Stimulated activated CD8-positive, alpha-beta memory T cell treated with anti-CD3 and anti-CD28 coated beads, Interleukin-15, amount 100 ng/mL, for 24 hours (primary cell): ENCODE measurements at places on chromosomes 7 and 10.

- DNase-seq: no peak
Measured at GRCh38 chr10:102815790-102816549, 21.2 kb downstream of the CYP17A1 start.

DNA sequence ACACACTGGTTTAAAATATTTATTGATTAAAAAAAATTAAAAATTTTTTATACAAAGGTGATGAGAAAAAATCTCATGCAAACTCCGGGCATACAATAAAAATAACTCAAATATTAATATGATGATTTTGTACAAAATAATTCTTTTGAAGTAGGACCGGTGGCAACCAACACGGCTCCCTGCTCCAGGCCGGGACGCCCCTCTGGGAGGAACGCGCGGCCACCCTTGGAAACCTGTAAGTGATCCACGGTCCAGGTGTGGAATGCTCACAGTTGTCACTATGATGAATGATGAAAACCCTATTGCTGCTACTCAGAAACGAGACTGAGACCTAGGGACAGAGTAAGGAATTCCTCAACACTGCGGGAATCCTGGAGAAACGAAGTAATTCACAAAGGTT is 219.1 kb downstream of the TCERG1L start:
- no peak for DNase-seq

- no peak for DNase-seq
Measured at GRCh38 chr10:128848810-128849209, 618.2 kb upstream of the MGMT start.

DNA sequence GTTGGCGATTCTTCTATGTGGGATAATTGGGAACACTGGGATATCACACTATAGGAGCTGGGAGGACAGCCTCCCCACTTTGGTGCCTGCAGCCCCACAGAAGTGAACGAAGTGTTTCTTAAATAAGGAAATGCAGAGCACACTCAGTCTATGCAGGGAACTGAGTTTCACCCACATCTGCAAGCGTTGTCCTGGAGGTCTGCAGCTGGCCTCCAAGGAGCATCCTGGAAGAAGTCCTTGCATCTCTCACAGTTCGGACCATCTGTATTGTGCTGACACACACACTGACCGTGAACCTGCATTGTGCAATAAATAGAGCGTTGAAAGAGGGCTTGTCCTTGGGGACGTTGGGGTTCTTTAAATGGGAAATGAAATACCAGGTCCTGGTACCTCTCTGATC is 25.8 kb downstream of the LAMB4 start:
- no peak for DNase-seq

DNA sequence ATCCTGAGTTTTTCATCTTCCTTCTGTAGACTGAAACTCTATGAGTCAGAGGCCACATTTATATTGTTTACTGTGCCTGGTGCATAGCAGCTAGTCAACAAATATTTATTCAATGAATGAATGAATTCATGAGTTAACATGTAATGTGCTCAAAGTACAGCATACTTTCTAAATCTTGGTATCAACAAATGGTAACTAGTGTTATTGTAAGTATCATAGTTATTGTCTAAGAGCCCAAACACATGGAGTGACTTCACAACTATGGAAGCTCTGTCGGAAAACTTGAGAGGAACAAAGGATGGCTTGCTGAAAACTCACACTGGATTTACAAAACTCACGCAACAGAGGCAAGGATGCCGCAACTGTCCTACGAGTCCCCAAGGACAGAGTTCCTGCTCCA is 35.9 kb downstream of the DENND2A start:
- no peak for DNase-seq

GRCh38 chr10:89685936-89686335 is 15.5 kb upstream of the KIF20B start:
- no peak for DNase-seq
